ENCODE measurements at places on chromosomes 3 and 15. TPM values are rescaled to one million over a fixed set of nuclear protein-coding genes. Genes with fewer than 3 reads are reported as not detected.

Gene B4GALT4
- total RNA-seq, result 16.1 TPM

- peaks cover 61% of the 10 kb centered on the region for H3K4me1 ChIP-seq
- H3K36me3 ChIP-seq, result peaks cover 58% of the 10 kb centered on the region
- DNase-seq, result no peak
- H3K4me3 ChIP-seq, result peak overlapping the region; percentile 90
- peak overlapping the region; percentile 93 for H3K27ac ChIP-seq
Measured at GRCh38 chr3:52683611-52684010, 2.1 kb downstream of the PBRM1 start.

GRCh38 chr3:31483776-31484175 is 48.9 kb upstream of the STT3B start:
- DNase-seq, result no peak
- H3K4me1 ChIP-seq, result no peaks in the 10 kb centered on the region
- H3K27me3 ChIP-seq, result no peaks in the 10 kb centered on the region
- no peak overlapping the region for H3K27ac ChIP-seq

DNA sequence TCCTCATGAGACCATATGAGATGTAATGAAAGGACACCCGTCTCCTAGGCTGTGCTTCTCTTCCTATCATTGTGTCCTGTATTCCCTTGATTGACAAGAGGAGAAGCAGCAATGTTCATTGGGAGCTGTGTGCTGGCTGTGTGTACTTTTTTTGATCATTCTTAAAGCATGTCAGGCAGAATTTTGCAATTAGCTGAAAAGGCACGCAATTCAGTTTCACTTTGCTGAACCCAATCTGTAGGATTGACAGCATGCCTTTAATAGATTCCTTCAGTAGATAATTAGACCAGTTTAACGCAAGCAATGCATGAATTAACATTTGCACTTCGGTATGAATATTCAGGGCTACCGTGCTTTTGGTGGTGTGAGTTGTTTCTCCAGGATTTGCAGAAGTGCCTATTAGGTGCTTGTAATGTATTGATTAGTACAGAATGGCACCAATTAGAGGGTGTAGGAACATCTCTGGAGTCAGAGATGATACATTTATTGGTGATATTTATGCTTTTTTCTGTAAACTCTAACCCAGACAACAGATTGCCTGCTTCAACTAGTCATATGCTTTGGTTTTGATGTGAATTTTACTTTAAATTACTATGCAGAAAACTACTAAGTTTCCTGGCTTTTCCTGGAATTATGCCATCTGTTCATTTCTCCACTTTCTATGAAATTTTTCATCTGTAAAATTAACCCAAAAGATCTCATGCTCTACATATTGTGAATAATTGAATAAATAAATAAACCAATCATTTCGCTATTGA is 114.3 kb downstream of the NSUN3 start:
- H3K36me3 ChIP-seq, result no peaks in the 10 kb centered on the region
- no peak overlapping the region for H3K27ac ChIP-seq
- DNase-seq, result no peak
- peaks cover 2% of the 10 kb centered on the region for H3K27me3 ChIP-seq
- H3K4me3 ChIP-seq, result no peak overlapping the region

GRCh38 chr15:50767332-50767861 is 1.9 kb upstream of the SPPL2A start:
- peaks cover 33% of the 10 kb centered on the region for H3K4me1 ChIP-seq
- H3K27ac ChIP-seq, result no peak overlapping the region
- H3K36me3 ChIP-seq, result peaks cover 9% of the 10 kb centered on the region
- DNase-seq, result no peak
- H3K4me3 ChIP-seq, result no peak overlapping the region
- H3K27me3 ChIP-seq, result no peaks in the 10 kb centered on the region

Gene TRIM71
- not detected for total RNA-seq

DNA sequence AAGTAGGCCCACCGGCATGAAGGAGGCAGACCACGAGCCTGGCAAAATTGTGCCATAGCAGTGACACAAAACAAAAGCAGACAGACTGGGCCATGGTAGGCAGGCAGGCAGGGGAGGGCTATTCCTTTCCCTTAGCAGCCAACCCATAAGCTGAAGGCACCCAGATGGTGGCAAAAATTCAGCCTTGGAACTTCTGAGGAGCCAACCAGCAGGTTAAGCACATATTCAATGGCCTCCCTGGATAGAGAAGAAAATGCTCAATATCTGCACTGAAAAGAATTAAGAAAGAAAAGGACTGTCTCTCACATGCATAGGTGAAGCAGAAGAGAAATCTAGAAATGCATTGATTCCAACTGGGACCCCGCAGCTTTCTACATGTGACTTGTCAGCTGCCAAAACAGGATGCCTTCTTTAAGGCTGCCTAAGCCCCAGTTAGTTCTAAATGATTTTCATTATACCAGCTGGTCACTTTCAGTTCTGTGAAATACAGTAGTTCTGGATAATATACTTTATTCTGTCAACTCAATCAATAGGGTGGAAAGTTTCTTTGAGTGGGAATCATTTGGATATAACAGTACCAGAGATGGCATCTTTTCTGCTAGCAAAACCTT is 2.7 kb downstream of the PRICKLE2 start:
- H3K4me3 ChIP-seq, result no peak overlapping the region
- peaks cover 8% of the 10 kb centered on the region for H3K27me3 ChIP-seq
- no peaks in the 10 kb centered on the region for H3K36me3 ChIP-seq
- no peak overlapping the region for H3K27ac ChIP-seq
- no peak for DNase-seq
- H3K4me1 ChIP-seq, result no peaks in the 10 kb centered on the region

GRCh38 chr3:149199474-149199873 is 22.2 kb downstream of the CP start:
- H3K4me1 ChIP-seq, result peaks cover 11% of the 10 kb centered on the region
- H3K27me3 ChIP-seq, result peaks cover 43% of the 10 kb centered on the region
- DNase-seq, result no peak
- H3K36me3 ChIP-seq, result no peaks in the 10 kb centered on the region
- H3K27ac ChIP-seq, result no peak overlapping the region

DNA sequence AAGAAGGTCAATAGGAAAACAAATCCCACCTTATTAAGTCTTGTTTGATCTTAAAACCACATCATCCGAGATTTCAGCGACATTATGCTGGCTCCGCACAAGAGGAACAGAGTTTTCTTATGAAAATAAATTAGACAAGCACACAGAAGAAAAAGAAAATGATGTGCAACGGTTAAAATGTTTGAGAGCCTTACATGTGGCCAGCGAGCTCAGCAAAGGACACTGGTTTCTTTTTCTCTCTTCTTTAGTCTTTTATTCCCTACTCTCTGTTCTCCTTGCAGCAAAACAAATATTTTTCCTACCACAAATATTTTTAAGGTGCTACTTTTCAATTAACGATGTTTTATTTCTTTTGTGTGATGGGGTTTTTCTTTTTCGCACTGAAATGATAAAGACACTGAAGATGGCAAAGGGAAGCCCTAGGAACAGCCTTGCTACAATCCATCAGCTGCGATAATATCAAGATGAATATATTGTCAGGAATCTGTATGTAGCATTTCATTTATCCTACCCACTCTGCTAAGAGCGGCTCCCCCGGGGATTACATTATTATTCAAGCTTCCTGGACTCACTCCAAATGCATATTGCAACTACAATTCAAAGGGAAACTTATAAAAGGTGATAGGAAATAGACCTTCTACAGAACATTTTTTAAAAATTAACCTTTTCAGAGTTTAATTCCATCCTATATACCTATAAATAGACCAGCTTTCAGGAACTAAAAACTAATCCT is 72.9 kb downstream of the ANXA2 start:
- no peaks in the 10 kb centered on the region for H3K36me3 ChIP-seq
- H3K27me3 ChIP-seq, result peaks cover 57% of the 10 kb centered on the region
- no peak for DNase-seq
- H3K4me3 ChIP-seq, result no peak overlapping the region
- H3K27ac ChIP-seq, result no peak overlapping the region

- H3K36me3 ChIP-seq, result peaks cover 4% of the 10 kb centered on the region
- no peak overlapping the region for H3K4me3 ChIP-seq
- H3K27me3 ChIP-seq, result peaks cover 3% of the 10 kb centered on the region
- DNase-seq, result peak; percentile 63
- no peak overlapping the region for H3K27ac ChIP-seq
- H3K4me1 ChIP-seq, result peaks cover 2% of the 10 kb centered on the region
Measured at GRCh38 chr3:125437631-125438435, 62.7 kb upstream of the ZNF148 start.
